Kidney glomerular epithelial cell (primary cell): ENCODE measurements at places on chromosomes 6 and 20.

- DNase-seq, result no peak
Observed at GRCh38 chr6:3610206-3610605, 141.3 kb downstream of the PXDC1 start.

GRCh38 chr6:147441751-147442150 lies 66.7 kb upstream of the SAMD5 start:
- no peak for DNase-seq

- DNase-seq, result no peak
Observed at GRCh38 chr20:59770270-59770669, 163.2 kb downstream of the SYCP2 start.

DNA sequence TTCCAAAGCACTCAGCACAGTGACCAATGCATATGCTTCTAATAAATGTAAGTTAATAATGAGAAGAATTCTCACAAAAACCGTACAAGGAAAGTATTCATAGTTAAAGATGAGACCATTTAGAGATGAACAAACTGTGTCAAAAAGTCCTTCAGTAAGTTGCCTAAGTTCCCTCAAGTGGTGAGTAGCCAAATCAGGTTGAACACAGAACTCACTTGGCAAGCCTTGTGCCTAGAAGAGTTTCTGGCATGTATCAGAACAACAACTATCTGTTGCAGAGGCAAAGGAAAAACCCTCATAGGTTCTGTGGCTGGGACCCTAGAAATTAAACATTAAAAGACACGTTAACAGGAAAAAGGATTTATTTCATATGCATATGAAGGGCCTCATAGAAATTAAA lies 129.6 kb upstream of the DOK5 start:
- no peak for DNase-seq

DNA sequence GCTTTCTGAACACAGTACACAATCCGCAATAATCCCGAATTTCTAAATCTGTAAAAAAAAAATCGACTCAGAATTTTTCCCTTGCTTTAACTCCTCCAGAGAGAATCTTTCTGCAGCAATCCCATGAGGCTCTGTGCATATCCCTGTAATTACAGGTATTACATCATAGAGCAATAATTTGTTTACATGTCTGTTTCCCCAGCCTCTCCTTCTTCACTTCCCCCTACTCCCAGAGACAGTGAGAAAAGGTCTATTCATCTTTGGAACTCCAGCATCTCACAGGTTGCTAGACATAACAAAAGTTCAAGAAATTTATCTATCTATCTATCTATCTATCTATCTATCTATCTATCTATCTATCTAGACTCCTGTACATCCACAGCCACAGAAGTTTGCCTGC lies 26.0 kb downstream of the KLHL31 start:
- no peak for DNase-seq

DNA sequence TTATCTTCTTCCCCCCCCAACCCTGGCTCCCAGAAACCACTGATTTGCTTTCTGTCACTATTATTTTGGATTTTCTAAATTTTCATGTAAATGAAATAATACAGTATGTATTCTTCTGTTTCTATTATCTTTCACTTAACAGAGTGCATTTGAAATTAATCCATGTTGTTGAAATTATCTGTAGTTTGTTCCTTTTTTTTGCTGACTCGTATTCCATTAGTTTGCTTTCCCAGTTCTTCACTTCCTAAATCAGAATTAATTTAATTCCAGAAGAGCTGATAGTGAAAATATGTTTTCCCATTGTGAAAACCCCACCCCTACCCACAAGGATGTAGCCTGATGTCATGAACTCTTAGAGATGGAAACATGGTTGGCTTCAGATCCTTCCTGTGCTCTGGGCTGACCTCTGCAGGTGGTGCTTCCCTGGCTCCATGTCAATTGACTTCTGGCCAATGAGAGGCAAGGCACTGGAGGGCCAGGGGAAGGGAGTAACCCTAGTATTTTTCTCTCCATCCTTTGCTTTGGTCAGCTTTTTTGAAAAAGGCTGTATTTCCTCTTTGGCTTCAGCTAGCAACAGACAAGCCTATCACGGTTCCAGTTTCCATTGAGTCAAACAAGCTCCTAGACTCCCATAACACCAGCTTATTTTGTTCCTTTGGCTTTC lies 244.4 kb upstream of the HSF2 start:
- DNase-seq, result no peak

- DNase-seq, result no peak
Observed at GRCh38 chr20:14727485-14728150, 390.2 kb upstream of the FLRT3 start.

GRCh38 chr20:10336959-10337729 lies 96.9 kb downstream of the MKKS start:
- DNase-seq, result no peak

GRCh38 chr6:37134036-37134395 lies 35.9 kb upstream of the PIM1 start:
- no peak for DNase-seq

DNA sequence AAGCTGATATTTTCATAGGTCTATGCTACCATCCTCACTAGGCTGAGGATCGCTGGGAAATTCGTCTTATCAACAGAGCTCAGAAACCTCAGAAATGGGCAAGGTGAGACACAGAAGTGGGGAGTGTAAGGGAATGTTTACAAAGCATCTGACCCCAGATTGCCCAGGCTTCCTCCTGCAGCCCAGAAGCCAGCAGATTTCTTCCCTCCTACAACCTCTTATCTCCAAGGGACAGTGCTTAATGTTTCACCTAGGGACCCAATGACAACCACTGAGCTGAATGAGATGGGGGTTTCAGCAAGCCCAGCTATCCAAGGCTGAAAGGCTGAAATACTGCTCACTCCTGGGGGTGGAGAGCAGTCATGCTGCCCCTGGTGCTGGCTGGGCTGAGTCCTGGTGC lies 52.4 kb upstream of the TBC1D7 start:
- DNase-seq, result no peak

- DNase-seq, result peak; percentile 37
Observed at GRCh38 chr6:167350731-167351655, 26.1 kb downstream of the TTLL2 start.

GRCh38 chr20:6614836-6615235 lies 152.7 kb upstream of the BMP2 start:
- no peak for DNase-seq

DNA sequence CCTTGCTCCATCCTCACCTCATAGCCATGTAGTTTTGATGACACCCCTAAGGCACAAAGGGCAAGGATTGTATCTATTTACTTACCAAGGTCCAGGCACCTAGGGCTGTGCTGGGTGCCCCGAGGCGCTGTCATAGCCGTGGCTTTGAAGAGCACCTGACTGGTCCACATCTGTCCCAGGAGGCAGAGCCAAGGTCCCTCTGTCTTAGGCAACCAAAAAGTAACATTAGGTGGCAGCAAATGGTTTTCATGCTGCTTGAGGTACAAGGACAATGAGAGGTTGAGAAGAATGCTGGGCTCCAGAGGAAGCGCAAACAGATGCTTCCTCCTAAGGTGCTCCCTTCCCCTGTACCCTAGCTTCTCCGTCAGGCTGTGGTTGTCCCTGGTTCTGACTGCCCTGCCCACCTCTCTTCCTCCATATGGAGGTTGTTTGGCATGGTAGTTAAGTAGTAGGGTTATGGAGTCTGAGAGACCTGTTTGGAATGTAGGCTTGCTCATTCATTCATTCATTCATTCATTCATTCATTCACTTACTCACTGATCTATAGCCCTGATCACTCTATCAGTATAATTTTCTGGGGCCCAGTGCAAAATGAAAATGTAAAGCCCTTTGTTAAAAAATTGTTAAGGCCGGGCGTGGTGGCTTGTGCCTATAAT lies 3.0 kb upstream of the UQCC2 start:
- no peak for DNase-seq

- no peak for DNase-seq
Observed at GRCh38 chr6:154123155-154123956, 84.3 kb downstream of the OPRM1 start.

DNA sequence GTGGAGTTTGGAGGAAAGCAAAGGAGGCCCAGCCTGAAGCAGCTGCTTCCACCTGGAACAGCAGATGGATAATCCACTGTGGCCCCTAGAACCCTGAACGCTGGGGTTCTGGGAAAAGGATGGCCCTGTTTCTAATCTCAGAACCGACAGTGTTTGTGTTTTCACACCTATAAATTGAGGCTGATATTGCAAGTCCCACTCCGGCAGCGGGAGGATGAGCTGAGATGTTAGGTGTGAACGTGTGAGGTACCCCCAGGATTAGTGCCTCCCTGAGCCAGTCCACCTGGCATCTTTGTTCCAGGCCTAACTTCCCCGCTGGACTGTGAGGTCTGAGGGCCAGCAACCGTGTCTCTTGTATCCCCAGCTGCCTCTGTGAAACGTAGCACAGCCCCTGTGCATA lies 7.8 kb upstream of the CDH4 start:
- no peak for DNase-seq

DNA sequence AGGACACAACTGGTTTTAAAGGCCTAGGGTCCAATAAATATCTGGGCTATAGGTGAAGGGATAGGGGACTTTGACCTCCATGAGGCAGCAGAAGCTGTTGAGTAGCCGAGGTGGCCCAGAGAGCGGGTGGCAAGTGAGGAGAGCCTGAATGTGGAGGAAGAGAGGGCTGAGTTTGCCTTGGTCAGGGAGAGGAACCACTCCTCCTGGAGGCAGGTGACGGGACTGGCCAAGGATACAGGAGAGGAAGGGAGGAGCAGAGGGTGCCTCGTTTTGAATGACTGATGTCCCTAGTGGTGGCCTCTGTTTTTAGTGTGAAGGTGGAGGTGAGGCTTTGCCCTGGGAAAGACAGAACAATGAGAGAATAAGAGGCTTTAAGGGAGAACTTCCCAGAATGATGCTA lies 19.1 kb upstream of the AAR2 start:
- no peak for DNase-seq

DNA sequence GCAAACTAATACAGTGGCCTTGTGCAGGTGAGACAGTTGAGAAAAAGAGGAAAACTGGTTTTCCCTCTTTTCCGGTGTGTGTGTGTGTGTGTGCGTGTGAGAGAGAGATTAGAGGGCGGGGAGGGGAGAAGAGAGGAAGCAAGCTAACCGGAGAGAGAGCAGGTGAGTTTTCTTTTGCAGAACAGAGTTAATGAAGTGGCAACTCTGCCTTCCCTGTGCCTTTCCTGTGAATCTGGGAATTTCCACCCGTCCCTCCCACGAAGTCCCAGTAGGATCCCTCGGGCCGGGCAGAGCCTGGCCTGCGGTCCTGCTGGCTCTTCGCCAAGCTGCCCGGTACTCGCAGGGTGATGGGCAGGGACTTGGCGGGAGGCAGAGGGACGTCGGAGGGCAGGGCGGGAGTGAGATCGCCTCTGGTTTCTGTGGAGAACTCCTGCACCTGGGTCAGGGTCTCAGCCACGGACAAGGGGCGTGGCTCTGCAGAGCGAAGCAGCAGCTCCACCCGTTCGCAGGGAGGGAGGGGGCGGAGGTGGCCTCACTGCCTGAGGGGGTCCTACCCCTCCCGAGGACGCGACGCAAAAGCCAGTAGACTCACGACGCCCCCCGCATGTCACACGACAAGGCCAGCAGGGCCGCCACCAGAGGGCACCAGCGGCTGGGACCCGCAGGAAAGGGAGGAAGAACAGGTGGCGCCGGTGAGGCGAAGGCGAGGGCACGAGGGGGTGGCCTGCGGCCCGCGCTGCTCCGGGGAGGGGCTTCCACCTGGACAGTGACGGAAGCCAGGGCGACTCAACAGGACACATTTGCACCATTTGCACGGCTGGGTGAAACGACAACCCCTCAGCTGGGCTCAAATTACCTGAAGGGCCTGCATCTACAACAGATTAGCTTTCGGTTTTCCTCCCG lies 51.2 kb upstream of the RNF182 start:
- DNase-seq, result peak; percentile 61

GRCh38 chr6:154239392-154239791 lies 117.2 kb downstream of the IPCEF1 start:
- no peak for DNase-seq

DNA sequence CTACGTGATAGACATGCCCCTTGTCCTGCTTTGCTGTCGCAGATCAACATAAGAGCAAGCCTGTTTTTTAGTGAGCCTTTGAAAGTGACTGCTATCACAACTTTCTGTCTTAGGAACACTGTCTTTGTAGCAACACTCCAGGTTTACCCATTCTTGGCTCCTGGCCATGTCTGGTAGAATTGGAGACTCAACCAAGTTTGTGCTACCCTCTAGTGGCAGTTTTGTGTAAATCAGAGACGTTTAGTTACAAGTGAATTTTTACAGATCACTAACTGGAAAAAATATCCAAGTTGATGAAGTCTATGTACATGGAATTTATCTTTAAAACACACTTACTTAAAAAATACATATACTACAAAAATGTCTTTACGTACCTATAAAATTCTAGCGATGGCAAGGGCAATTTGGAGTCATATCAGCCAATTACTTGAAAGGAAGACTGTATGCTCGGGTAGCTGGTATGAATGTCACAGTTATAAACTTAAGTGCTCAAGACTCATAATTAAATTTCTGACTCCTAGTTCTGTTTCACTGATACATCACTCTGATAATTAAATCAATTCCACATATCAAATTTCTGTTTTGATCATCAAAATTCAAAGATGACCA lies 101.4 kb downstream of the ADGB start:
- peak; percentile 86 for DNase-seq

DNA sequence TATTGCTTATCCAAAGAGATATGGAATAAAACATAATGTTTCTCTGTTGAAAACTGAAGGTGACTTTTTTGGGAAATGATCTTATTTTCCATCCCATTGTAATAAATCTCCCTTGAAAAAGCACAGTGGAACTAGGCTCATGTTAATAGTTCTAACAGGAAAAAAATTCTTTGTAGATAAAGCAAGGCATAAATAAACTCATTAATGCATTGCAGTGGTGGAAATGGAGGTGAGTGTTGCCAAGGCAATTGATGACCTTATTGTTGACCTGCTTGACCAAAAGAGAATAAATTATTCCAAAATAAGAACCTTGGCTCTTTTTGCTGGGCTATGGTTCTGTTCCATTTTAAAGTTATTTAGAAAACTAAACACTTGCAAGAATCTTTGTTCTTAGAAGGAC lies 55.2 kb downstream of the TRMT11 start:
- no peak for DNase-seq

DNA sequence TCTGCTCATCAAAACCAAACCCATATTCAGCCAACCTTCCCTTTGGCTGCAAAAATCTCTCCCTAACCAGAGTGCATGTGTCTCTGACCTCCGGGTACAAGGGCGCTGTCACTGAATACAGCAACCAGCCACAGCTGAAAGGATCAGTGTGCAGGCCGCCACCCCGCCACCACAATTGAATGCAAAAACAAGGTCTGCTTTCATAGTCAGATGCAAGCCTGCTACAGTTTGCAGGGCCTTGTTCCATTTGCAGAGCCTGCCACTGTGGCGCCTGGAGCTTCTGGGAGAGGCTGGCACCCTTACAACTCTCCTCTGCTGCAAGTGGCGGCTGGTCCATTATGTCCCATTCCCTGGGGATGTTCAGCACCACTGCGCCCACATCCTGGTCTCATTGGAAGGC lies 23.5 kb downstream of the MDGA1 start:
- no peak for DNase-seq

DNA sequence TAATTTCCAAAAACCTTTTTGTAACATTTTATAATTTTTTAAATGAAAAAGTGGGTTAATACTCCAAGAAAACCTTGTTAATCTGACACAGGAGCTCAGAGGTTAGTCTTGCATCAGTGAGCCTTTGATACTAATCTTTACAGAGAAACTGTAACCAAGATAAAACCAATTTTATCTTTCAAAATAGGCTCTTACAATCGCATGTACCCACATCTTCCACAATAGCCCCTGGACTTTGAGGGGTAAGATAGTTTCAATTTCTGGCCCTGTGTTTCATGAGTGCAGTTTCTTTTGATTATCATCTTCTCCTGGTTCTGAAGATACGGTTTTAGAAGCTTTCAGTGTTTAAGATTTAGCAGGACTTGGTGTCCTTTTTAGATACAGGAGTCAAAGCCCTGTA lies 34.5 kb upstream of the MAS1L start:
- DNase-seq, result no peak

- DNase-seq, result no peak
Observed at GRCh38 chr6:103820148-103820547, 1039.6 kb downstream of the HACE1 start.
